Stimulated activated CD8-positive, alpha-beta memory T cell treated with anti-CD3 and anti-CD28 coated beads, Interleukin-2, amount 100 ng/mL, for 48 hours (primary cell): ENCODE measurements at places on chromosomes 6 and 20.
A peak's percentile ranks its signal among the peaks of the same experiment; 100 is the strongest.

DNA sequence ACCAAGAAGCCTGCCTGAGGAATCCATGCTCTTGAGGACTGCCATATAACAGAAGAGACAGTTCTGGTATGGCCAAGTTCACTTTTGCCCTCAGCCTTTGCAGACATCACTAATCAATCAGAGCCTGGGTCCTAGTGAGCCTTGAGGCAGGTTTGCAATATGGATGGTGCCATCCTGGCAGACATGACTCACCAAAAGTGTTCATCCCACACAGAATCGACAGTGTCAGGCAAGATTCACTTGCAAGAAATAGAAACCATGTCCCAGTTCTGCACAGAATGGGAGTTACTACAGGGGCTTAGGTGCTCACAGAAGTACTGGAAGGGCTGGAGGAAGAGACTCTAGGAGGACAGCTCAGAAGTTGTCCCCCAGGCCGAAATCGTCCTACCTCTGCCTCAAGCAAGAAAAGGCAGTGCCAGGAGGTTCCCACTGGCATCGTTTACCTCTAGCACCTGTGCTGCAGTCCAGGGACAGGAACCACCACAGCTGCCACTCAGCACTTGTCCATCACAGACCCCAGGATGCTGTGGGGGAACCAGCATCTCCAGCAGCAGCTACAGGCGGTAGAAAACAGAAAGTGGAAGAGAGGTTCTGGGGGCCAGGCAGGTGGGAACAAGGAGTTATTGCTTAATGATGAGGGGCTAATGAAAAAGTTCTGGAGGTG is 42.6 kb upstream of the PHACTR3 start:
- DNase-seq = no peak

GRCh38 chr6:30847971-30848436 is 36.3 kb upstream of the DDR1 start:
- no peak for DNase-seq

- DNase-seq = no peak
Observed at GRCh38 chr6:108806665-108807064, 41.6 kb upstream of the ARMC2 start.

DNA sequence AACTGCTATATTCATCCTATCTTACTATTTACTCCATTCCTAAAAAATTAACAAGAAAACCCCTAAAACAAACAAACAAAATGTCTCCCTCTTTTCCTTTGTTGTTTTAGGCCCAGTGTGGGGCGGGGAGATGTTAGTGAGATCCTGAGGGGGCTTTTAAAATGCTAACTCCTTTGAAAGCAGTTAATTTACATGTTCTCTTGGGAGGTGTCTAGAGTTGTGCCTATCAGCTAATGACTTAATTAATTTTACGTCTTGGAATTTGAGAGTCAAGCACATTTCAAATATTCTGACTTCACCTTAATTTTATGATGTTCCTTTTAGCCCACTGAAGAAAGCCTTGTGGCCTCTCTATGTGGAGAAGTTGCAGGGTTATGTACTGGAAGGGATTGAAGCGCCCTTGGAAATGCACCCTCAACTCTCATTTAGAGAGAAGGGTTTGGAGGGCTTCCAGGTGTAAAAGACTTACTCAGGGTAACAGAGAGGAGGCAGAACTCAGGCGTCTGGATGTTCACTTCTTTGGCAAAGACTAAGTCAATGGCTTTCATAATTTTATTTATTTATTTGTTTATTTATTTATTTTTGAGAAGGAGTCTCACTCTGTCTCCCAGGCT is 4.9 kb downstream of the SASH1 start:
- no peak for DNase-seq

- DNase-seq = no peak
Observed at GRCh38 chr6:43386492-43386891, 17.0 kb upstream of the ZNF318 start.

- no peak for DNase-seq
Observed at GRCh38 chr6:79042799-79043126, 35.3 kb downstream of the PHIP start.

DNA sequence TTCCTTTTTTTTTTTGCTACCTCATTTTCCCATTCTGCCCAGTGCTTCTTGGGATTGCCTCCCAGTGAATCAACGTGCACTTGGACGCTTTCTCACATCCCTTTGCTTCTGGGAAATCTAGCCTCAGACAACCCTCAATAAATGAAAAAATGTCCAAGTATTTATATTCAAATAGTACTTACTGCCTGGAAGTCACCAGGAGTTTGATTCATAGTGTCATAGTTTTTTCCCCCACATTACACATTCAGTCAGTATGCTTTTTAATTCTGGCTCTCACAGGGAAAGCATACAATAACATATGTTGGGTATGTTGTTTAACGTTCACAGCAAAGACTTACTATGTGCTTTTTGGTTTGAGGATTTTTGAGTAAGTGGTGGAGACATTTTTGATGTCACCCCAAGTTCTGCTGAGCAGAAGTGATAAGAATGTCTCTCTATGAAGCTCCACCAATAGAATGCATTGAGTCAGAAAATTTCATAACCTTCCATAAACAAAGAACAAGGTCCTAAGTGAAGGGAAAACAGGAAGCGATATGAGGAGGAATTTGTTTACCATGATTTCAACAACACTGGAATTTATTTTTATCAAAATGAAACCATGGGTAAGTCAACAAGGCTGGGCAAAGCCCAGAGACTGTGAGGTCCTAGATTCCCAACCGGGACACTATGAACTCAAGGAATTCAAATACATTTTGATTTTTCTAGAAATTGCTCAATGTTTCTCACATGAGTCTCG is 301.2 kb upstream of the BMP2 start:
- DNase-seq = no peak

DNA sequence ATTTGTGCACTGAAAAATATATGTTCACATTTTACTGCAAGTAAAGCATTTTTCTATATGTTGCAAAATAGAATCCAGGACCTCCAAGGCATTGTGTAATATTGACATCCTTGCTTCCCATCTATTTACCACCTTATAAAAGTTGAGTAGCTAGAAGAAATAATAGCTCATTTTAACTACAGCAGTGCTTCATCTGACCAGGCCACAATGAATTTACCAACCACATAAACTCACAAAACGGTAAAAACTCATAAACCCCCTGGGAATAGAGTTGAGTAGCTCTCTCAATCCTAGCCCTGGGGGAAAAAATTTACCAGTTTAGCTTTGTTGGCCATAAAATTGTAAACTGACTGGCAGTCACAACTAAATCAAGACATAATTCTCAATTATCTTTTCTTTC is 3.9 kb downstream of the ATXN1 start:
- no peak for DNase-seq

- DNase-seq = no peak
Observed at GRCh38 chr6:31352310-31352682, 4.7 kb downstream of the HLA-B start.

DNA sequence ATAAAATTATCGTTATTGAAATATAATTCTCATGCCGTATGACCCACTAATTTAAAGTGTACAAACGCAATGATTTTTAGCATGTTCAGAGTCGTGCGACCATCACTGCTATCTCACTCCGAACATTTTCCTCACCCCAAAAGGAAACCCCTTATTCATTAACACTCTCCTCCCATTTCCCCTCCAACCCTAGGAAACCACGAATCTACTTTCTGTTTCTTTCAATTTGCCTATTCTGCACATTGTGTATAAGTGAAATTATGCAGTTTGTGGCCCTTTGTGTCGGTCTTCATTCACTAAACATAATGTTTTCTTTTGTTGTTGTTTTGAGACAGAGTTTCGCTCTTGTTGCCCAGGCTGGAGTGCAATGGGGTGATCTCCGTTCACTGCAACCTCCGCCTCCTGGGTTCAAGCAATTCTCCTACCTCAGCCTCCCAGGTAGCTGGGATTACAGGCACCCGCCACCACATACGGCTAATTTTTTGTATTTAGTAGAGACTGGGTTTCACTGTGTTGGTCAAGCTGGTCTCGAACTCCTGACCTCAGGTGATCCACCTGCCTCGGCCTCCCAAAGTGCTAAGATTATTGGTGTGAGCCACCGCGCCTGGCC is 99.7 kb upstream of the ZNF217 start:
- no peak for DNase-seq

DNA sequence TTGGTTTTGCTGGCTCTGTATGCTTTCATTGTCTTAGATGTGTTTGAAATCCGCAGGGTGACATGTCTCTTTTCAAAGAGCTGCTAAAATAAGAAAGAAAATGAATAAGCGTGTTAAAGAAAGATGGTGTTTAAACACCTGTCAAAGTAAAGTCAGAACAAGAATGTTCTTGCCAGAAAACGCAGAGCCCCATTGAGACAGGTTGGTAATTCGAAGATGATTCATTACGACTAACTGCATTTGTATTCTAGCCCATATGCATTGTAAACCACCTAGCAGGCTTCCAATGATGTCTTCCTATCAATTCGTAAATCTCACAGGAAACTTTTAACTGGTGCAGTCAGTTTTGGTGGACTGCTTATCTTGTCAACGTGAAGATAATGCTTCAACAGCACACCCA is 16.8 kb downstream of the PHACTR2 start:
- no peak for DNase-seq

DNA sequence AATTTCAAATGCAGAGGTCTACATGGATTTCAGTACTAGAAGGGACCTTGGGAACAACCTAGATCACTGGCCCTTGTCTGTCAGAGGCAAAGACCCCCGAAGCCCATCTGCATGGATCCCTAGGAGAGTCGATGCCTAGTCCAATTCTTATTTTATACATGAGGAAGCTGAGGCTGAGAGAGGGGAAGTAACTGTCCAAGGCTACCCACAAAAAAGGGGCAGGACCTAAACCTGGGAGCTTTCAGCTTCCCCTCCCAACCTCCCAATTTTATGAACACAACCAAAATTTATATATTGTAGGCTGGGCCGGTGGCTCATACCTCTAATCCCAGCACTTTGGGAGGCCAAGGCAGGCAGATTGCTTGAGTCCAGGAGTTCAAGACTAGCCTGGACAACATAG is 73.2 kb downstream of the TRERF1 start:
- DNase-seq = no peak

- DNase-seq = no peak
Observed at GRCh38 chr20:34150306-34151000, 38.4 kb upstream of the EIF2S2 start.

GRCh38 chr6:126682440-126682839 is 342.5 kb downstream of the CENPW start:
- no peak for DNase-seq

- DNase-seq = no peak
Observed at GRCh38 chr6:157673596-157673995, 149.4 kb upstream of the SNX9 start.

DNA sequence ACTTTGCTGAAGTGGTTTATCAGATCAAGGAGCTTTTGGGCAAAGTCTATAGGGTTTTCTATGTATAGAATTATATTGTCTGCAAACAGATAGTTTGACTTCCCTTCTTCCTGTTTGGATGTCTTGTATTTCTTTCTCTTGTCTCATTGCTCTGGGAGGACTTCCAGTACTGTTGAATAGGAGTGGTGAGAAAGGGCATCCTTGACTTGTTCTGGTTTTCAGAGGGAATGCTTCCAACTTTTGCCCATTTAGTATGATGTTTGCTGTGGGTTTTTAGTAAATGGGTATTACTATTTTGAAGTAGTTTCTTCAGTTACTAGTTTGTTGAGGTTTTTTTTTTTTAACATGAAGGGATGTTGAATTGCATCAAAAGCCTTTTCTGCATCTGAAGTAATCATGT is 36.1 kb downstream of the KCNS1 start:
- no peak for DNase-seq

GRCh38 chr20:19609642-19610223 is 148.3 kb upstream of the RIN2 start:
- DNase-seq = no peak

GRCh38 chr6:138533667-138534066 is 34.4 kb upstream of the NHSL1 start:
- DNase-seq = no peak

DNA sequence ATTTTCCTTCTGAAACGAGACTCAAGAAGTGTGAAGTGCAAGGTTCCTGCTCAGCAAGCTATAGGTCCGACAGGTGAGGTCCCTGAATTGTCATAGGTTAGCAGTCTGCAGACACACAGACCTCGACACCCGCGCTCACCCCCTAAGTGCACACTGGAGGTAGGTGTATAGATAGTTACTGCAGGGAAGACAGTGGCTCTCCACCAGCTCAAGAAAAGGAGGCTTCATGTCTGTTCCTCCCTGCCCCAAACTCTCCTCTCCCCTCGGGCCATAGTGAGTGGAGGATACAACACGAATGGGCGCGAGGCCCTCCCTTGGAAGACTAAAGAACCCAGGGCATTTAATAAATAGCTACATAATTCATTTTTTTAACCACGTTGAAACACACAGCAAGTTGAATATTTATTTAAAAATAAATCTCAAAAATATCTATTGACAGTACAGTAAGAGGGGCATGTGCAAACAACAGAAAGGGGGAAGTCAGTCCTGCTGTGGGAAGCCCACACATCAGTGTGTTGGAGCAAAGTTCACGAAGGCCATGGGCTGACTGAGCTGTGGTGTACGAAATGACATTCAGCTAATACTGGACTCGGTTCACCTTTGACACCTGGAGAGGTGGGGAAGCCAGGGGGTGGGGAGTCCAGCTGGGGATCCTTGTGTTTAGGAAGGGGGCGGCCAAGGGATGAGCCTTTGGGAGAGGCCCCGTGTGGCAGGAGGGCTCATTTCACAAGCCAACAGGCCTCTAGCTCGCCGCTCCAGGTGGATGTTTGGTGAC is 10.7 kb downstream of the SPATA2 start:
- DNase-seq = no peak

GRCh38 chr6:109962271-109962670 is 15.8 kb upstream of the GPR6 start:
- DNase-seq = no peak

GRCh38 chr20:41476013-41476441 is 109.4 kb upstream of the EMILIN3 start:
- DNase-seq = no peak

- DNase-seq = peak; percentile 75
Observed at GRCh38 chr20:36199345-36200257, 36.7 kb upstream of the AAR2 start.

DNA sequence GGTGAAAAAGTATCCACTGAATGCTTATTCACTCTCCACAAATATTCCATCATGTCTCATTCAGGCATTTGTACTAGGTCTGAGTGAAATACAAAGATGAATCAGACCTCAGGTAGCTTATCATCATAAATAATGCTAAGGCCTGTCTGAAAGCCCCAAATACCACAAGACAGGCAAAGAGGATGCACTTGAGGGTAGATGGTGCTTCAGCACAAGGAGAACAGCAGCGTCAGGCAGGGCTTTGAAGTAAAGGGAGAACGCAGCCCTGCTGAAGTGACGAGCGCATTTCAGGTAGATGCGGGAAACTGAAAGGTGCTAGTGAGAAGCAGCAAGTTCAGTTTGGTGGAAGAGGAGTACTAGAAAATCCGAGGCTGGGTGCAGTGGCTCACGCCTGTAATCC is 38.7 kb downstream of the MAP3K5 start:
- peak; percentile 21 for DNase-seq

DNA sequence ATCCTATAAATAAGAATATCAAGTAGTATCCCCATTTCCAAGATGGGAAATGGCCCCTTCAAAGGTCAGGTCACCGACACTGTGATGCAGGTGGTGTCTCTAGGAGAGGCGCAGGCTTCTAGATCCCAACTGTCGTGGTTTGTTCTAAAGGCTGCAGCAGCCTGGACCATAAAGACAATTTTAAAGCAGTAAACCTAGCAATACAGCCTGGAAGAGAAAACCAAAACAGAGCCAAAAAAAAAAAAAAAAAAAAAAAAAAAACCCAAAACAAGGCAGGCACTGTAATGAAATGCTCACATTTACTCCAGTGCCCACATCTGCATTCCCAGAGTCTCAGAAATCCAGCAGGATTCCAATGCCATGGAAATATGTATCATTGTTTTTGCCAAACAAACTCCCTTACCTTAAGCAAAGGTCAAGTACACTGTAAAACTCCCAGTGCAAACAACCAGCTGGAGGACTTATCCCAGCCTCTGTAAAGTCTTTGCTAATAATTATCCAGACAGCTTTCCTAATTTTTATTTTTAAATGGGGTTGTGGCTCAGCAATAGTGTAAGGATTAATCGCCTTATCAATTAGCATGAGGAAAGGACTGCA is 98.2 kb downstream of the PSMG4 start:
- DNase-seq = no peak
